Left colon (tissue), 2 donors: ENCODE measurements at places on chromosomes 2 and 18. TPM values are rescaled to one million over a fixed set of nuclear protein-coding genes. Genes with fewer than 3 reads are reported as not detected.

- DNase-seq: no peak
Measured at GRCh38 chr18:47118981-47119380, 31.3 kb downstream of the HDHD2 start.

- no peak for DNase-seq
Measured at GRCh38 chr2:71888751-71889445, 258.8 kb downstream of the CYP26B1 start.

DNA sequence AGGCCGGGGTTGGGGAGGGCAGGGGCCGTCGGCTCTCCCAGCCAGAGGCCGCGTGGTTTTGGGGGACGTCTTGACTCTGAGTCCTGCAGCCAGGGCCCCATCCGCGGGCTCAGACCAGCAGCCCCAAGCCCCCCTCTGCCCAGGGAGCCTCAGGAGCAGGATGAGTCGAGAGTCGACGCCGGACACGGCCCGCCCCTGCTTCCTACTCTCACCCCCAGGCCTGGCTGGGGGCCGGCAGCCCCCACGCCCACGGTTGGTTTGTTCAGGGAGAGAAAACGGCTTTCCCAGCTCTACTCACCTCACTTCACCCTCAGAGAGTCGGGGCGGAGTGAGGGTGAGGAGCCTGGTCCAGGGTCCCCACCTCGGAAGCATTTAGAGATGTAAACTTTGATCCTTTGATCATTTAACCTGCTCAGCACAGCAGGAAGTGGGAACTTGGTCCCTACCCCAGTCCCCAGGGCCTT, 6.9 kb downstream of the SNORC start:
- no peak for DNase-seq

KCNG3 gene
- 5.9 TPM for total RNA-seq

ID2 gene
- total RNA-seq: 183 TPM

ADNP2 gene
- 20.6 TPM for total RNA-seq

ARHGEF33 gene
- 0.67 TPM for total RNA-seq

MARCHF4 gene
- total RNA-seq: 0.37 TPM

CCDC141 gene
- 1.2 TPM for total RNA-seq

CMPK2 gene
- 12.0 TPM for total RNA-seq

AQP12A gene
- 4.0 TPM for total RNA-seq

LHCGR gene
- not detected for total RNA-seq
